ENCODE measurements at places on chromosomes 2 and 18.

DNA sequence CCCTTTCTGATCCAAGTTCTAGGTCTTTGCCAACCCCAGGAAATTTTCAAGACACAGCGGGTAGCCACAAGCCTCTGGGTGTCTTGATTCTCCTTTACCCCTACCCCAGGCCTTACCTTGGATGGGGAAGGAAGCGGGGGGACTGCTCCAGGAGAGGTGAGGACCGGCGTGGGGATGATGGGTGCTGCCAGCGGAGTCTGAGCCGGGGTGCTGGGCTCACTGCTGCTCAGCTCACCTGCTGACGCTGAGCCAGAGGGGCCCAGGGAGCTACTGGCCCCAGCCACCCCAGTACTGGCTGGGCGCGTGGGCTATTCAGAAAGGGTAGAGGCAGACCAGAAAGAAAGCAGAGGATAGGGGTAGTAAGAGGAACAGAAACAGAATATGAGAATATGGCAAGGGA lies 8.7 kb downstream of the DCTN1 start:
- no peak for DNase-seq

- DNase-seq, result no peak
Measured at GRCh38 chr2:54666131-54666633, 57.3 kb upstream of the EML6 start.

DNA sequence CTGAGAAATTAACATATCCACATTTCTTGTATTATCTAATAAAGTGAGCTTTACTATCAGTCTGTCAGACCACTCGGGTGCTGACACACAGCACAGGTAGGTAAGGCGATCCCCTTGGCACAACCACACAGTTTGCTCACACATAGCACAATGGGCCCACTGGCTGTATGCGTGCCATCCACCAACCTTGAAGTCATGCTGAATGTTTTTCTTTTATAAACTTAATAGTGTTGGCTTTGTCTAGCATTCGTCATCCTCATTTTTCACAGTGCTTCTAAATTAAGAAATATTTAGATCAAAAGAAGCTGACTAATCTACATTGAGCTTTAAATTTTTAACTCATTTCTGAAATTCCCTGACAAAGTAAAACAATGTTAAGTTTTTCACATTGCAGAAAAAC lies 50.0 kb upstream of the PAPOLG start:
- DNase-seq, result no peak

DNA sequence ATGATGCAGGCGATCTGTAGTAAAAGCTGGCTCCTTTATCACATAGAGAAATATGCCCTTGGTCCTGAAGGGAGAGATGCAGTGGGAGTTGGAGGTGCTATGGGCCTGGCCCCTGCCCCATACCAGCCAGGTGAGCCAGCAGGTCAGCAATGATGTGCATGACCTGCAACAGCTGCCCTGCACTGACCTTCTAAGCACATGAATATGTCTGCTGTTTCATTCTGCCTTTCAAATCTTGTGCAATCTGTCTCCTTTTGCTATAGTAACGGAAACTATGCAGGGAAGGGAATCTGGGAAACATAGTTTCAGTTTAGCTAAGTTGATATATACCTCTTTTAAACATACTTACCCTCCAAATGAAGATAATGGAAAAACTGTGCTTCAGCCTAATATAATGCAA lies 235.2 kb downstream of the TDRD15 start:
- DNase-seq, result no peak

DNA sequence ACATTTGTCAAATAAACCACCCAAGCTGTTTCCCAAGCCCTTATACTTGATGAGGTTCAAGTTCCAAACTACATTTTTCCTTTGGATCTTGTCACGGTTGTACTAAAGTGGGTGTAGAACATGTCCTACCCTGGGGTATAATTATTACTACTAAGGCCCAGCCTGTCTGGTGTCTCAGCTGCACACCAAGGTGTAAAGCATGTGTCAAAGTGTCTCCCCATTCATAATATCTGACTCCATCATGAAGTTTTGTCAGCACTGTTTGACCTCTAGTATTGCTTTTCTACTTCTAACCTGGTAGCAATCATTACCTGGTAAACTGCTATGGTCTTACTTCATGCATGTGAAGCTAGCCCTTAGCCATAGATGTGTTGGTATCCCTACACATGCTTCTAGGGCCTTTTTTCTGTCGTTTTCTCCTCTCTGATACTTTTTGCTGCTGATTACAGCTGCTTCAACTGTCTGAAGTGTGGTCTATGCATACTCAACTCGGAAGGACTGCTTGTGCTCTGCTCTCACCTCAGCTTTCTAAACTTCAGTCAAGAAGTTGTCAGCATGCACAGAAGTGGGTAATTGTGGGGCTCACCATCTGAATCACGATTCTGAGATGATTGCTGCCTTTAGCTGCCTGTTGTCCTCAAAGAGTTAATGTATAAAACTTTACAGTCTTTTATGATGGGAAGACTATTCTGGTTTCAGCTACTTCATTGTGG lies 445.7 kb upstream of the TRIB2 start:
- DNase-seq, result no peak

GRCh38 chr18:11544060-11544633 lies 65.2 kb upstream of the SLC35G4 start:
- DNase-seq, result no peak

GRCh38 chr2:227862741-227863588 lies 8.5 kb upstream of the DAW1 start:
- DNase-seq, result peak; percentile 65

DNA sequence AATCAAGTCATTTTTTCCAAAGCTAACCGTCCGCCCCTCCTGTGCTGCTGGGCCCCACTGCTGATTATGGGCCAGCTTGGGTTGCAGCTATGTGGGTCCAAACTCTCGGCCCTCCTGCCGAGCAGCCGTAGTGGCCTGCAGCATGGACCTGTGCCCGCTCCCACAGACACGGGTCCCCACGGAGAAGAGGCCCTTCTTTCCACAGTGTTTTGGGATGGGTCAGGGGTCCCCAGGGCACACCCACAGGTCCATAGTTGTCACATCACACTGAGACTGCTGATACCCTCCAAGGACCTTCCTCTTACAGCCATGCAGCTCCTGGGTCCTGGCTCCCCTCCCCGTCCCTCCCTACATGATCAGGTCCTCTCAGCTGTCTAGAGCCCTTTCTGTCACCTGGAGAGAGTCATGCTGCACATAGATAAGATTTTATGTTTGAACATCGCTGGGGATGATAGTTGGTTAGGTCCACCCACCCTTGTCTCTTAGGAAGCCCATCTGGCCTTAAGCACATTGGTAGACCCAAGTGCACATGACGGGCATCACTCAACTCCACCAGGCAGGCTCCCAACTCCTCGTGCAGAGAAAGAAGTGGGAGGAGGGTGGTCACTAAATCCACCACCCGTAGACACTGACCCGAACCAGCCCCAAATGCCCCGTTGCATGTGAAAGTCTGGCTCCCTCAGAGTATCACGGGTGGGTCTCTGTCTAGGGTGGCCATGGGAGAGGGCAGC lies 17.5 kb downstream of the GPR55 start:
- DNase-seq, result peak; percentile 20

DNA sequence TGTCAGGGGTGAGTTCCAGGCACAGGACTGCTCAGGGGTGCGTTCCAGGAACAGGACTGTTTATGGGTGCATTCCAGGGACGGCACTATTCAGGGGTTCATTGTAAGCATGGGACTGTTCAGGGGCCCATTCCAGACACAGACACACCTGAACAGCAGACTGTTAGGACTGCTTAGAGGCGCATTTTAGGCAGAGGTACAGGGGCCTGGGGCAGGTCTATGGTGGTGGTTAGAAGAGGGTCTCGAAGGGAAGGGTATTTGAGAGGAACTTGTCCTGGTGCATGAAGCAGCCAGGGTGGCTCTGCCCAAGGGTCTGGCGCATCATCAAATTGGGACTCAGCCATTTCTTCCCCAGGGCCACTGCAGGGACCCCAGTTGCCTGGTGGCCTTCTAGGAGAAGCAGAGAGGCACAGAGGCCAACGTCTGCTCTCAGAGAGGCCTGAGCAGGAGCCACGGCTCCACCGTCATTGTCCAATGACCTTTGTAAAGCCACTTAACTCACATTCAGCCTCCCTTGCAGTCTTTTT lies 14.8 kb upstream of the MLPH start:
- DNase-seq, result no peak

GRCh38 chr2:140863713-140864112 lies 1267.1 kb downstream of the LRP1B start:
- DNase-seq, result no peak

GRCh38 chr18:51390702-51391101 lies 193.2 kb upstream of the MEX3C start:
- DNase-seq, result no peak

DNA sequence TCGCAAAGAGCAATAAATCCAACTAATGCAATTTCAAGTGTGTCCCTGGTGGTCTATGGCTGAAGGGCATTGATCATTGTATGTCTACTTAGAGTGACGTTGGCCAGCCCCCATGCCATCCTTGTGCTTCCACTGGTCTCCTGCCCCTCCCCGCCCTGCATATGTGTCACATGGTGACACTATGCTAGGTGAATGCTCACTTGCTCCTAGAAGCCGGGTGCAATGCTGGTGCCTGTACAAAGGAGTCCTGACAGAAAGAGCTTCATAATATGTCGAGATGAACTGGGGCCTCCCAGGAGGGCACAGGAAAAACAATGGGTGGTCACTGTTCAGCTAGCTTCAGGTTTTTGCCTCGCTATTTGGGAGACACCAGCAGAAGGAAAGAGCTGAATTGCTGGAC lies 5.9 kb upstream of the TRABD2A start:
- no peak for DNase-seq

DNA sequence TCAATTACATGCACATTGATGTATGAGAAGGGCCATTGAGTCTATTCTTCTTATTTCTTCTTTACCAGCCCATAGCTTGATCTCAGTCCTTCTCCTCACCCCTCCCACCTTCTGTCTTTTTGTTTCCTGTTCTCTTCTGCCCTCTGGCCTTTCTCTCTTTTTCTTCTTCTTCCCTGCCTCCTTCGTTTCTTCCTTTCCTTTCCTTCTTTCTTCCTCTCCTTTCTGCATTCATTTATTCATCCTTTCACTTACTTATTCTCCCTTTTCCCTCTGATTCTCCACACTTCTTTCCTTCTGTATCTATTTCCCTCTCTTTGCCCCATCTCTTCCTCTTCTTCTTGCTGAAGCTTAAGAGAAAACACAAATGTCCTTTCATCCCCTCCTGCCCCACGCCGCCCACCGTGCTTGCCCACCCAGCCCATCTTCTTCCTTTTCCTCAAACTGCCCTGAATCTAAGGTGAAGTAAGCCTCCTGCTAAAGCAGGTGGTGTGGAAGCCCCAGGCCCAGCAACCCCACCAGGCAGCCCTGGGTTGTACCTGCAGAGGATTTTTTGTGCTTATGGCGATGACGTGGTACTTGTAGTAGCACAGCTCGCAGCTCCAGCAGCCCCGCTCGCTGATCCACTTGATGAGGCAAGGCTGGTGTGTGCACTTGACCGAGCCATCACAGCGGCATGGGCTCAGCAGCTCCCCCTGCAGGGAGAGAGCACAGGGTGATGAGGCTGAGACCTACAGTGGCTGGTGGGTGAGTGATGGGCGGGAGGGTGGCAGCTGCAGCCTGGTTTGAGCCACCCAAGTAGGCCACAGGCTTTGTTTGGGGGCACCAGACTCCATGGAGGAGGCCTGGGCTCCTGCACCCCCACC lies 89.0 kb downstream of the MARCHF4 start:
- no peak for DNase-seq

- peak; percentile 77 for DNase-seq
Measured at GRCh38 chr18:79442508-79443221, 46.9 kb downstream of the NFATC1 start.

DNA sequence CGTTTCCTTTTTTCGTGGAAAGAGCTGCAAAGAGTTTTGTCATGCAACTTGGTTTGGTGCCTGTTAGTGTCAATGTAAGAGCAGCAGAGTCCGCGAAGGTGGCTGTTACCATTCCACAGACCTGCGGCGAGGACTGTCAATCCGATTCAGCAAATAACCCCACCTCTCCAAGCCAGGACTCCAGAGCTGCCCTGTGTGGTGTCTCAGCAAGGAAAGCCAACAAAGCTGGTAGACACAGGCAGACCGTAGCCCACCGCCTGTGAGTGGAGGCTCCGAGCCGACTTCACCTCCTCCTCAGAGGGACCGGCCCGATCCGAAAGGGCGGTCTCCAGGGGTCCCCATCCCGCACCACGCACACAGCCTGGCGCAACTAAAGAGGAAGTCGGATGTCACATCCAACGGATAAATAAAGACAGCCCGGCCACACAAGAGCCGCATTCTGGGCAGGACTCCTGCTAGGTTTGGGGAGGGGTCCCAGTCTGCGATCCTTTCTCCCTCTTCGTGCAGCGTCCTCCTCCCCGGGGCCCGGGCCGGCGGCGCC lies 819 bp downstream of the ANKRD44 start:
- DNase-seq, result peak; percentile 63

- no peak for DNase-seq
Measured at GRCh38 chr18:28729321-28729720, 552.4 kb upstream of the CDH2 start.

- DNase-seq, result no peak
Measured at GRCh38 chr18:8868276-8868675, 162.9 kb downstream of the MTCL1 start.

GRCh38 chr2:21418456-21418855 lies 294.7 kb downstream of the TDRD15 start:
- no peak for DNase-seq

- DNase-seq, result no peak
Measured at GRCh38 chr2:32735348-32735747, 107.5 kb downstream of the TTC27 start.

DNA sequence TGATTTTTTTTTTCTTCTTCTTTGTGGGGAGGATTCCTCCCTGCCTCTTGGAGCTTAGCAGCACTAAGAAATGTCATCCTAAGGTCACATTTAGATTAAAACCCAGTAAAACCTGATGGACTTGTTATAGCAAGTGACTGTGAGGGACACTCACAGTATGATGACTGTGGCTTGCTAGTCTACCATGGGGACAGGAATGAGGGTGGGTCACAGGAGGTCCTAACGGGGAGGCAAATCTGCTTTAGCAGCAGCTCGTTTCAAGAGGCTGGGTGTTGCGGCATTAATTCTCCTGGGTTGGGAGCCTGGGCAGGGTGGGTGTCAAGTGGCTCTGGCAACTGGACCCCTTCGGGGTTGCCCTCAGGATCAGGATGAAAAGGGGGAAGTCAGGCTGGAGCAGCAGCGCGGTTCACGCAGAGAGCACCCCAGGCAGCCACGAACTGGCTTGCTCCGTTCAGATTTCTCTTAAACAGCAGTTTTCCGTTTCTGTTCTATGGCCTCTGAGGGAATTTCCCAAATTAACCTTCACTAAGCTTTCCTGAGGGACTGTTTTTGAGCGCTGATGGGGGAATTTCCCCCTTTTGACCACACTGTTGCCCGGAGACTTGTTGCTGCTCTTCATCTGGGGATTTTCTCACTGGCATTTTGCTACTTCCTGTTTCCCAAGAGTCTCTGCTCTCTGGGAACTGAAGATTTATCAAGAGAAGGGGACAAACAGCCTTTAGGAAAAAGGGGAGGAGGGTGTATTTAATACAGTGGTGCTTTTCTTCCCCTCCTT lies 59.8 kb upstream of the PELI1 start:
- DNase-seq, result peak; percentile 68

DNA sequence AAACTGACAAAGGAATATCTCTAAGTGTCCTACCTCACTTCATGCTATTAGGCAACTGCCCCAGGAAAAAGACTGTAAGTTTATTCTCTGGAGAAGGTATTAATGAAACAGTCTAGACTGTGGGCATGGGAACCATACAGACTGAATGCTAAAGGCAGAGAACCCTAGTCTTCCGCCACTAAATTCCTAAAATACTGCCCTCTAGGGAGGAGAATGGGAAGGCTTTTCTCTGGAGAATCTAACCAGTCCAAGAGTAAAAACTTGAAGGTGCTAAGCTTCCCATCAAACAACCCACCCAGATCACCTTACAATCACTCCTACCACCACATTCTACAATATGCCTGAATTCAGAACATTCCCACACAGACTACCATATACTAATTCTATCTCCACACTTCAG lies 3.4 kb downstream of the SRBD1 start:
- DNase-seq, result no peak

All from right cardiac atrium (tissue), 5 donors.